ENCODE measurements at places on chromosomes 16 and 17.

- no peak for DNase-seq
Observed at GRCh38 chr16:4752351-4753100, 14.4 kb downstream of the ZNF500 start.

DNA sequence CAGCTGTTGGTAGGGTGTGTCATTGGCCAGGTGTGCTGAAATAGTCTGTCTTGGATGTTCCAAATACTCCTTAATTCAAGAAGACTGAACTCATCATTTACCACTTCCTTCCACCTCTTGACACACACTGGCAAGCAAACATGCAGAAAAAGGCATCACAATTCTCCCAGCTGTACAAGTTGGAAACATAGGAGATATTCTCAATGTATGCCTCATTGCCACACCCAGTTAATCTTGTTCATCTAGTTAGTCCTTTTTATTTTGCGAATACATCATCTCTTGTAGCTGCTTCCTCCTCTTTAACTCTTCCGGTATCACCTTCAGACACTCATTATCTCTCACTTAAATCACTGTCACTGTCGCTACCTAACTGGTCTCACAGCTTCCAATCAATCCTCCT lies 75.1 kb upstream of the GOT2 start:
- no peak for DNase-seq

DNA sequence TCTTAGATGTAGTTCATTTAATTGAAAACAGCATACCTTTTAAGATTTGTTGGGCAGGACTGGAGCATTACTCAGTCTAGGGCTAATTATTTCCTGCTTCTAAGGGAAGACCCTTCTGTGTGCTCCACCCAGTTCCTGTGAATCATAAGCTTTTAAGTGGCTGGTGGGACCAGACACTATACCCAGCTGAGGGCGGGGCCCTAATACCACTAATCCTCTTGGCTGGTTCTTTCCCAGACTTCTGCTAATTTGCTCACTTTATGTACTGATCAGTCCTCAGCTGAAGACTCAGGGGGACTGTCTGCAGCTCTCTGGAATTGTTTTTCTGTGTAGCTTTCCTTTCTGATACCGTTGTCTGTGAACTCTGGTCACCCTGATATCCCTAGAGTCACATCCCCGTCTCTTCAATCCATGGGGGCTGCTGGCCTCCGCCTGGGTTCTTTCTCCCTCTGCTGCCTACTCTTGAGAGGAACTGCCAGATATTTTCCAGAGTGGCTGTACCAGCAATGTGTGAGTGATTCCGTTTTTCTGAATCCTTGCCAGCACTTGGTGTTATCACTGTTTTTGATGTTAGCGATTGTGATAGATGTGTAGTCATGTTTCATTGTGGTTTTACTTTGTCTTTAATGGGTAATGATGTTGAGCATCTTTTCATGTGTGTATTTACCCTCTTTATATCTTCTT lies 35.1 kb downstream of the MFSD11 start:
- no peak for DNase-seq

DNA sequence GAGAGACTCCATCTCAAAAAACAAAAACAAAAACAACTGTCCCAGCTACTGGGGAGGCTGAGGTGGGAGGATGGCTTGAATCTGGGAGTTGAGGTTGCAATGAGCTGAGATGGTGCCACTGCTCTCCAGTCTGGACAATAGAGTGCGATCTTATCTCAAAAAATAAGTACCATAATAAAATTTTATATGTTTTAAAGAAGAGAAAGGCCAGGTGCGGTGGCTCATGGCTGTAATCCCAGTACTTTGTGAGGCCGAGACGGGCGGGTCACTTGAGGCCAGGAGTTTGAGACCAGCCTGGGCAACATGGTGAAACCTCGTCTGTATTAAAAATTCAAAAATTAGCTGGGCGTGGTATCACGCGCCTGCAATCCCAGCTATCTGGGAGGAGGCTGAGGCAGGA lies 11.4 kb downstream of the RPUSD1 start:
- DNase-seq = no peak

DNA sequence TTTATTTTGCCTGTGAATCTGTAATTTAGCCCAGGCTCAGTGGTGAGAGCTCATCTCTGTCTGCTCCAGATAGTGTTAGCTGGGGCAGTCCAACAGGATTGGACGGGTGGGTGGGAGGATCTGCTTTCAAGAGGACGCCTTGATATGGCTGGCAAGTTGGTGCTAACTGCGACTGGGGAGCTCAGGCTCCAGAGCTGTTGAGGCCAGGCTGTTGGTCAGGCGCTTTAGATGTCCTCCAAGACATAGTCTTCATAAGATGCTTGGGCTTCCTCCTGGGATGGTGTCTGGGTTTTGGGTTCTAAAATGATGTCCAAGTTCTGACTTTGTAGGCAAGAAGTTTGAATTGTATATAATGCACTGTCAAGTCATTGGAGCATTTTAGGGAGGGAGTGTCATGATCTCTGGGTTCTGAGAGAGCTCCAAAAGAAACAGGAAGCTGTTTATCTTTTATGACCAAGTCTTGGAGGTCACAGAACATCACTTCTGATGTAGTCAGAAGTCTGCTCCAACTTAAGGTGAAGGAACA lies 12.8 kb upstream of the PCTP start:
- no peak for DNase-seq

GRCh38 chr16:12092544-12092921 lies 116.0 kb downstream of the SNX29 start:
- DNase-seq = no peak

DNA sequence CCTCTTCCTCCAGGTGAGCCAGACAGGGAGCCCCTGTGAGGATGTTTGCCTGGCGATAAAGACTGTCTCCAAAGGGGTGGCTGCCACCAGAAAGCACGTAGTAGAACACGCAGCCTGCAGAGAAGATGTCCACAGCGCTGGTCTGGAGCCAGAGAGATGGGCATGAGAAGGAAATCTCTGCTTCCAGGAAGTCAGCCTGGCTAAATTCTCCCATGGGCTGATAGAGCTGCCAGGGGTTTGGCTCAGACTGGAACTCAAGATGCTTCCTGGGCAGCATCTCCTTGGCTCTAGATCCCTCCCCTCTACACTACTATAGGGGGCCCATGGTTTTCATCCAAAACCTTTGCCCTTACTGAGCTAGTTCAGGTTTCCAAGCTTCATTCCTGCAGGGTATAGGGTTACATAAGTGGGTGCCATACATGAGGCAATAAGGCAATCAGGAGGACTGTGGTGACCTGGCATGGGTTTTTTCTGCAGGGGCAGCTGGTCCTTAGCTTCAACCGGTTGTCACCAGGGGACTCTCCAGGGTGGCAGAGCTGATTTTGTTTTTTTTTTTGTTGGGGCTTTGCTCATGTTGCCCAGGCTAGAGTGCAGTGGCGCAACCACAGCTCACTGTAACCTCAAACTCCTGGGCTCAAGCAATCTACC lies 13.6 kb downstream of the PLK1 start:
- DNase-seq = no peak

DNA sequence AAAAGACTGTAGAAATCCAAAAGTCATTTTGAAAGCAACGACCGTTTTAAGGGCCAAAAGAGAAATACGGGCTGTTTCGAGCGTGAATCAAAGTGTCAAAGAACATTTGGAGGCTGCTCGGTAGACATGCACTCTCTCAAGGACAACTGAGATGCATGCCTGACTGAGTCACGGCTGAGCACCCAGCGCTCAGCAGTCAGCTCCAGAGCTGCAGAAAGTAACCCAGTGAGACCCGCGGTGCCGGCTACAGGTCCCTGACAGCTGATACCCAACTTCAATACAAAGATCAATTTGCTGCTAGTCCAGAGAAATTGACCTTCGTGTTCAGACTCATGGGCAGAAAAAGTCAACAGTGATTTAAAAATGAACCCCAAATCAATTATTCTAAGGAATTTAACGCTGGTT lies 214.9 kb downstream of the STX8 start:
- DNase-seq = no peak

DNA sequence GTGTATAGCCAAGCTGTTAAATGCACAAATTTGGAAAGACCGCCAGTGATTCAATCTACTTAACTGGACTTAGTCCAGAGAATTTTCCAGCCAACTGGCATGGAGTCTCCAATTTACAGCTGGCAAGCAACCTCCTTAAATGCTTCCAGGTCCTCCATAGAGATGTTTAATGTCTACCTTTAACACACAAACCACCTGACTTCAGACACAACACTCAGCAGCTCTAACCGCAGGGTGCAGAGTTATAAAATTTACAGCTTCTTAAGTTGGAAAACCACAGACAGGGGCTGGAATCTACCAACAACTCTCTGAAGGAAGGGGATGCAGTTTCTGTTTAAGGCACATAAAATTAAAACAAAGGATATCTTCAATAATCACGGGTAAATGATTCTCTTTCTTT lies 106.9 kb downstream of the SYCE1L start:
- no peak for DNase-seq

DNA sequence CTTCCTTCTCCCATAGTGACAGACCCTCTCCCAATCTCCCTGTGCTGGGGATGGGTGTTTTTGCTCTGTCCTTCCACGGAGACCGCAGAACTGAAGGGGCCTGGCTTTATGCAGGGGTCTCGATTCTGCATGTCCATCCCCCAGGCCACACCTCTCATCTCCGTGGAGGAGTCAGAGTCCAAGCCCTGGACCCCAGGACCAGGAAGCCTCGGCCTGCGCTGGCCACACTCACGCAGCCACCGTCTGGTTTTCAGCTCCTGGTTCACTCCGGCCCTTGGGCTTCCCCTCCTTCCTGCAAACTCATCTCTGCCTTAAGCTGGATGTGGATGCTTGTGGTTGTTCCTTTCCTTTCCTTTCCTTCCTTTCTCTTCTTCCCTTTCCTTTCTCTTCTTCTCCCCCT lies 90.8 kb downstream of the MGAT5B start:
- no peak for DNase-seq

GRCh38 chr17:30271102-30271501 lies 20.6 kb downstream of the BLMH start:
- DNase-seq = no peak

GRCh38 chr16:30604316-30604947 lies 5.8 kb downstream of the ZNF689 start:
- DNase-seq = no peak

- DNase-seq = no peak
Observed at GRCh38 chr16:86074651-86075487, 175.9 kb downstream of the IRF8 start.

- no peak for DNase-seq
Observed at GRCh38 chr16:57017251-57017650, 27.9 kb downstream of the NLRC5 start.

DNA sequence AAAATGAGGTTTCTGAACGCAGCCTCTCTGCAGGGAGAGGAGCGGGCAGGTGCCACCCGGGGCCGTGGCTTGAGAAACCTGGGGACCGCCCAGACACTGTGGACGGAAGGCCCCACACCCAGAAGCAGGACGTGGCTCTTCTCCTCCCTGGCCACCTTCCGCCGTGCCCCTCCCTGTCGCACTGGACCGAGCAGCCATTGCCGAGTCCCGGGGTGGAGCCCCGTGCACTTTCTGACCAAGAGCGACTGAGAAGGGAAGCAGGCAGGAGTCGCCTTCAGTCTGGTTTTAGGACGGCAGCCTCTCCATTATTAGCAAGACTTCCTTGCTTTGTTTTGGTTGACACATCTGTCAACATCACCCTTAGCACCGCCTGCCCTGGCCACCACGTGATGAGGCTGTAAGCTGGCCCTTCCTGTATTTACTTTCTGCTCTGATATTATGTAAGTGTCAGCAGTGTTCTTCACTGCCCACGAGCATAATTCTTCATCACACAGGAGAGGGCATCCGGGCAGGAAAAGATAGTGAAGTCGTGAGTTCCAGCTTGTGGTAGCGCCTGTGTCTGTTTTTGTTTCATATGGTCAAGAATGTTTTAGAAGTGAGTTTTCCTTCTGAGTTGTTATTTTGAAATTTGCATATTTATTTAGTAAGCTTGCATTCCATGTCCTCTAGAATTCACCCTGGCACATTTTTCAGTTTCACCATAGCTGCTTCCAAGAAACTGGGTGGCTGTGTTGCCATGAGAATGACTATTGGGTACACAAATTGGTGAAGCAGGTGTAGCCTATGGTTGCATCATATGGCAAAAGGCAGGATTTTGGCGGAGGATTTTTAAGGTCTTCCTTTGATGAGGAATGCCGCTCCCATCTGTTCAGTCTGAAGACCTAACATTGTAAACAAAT lies 1.0 kb downstream of the HERPUD1 start:
- peak; percentile 21 for DNase-seq

GRCh38 chr16:78275420-78275819 lies 176.0 kb downstream of the WWOX start:
- DNase-seq = no peak

GRCh38 chr16:50309527-50310307 lies 43.4 kb downstream of the ADCY7 start:
- no peak for DNase-seq
